ENCODE measurements at places on chromosomes 16 and 17.

- peak; percentile 57 for DNase-seq
Observed at GRCh38 chr17:71472809-71473789, 647.7 kb upstream of the SOX9 start.

GRCh38 chr17:50252781-50253180 is 21.5 kb upstream of the TMEM92 start:
- no peak for DNase-seq

GRCh38 chr17:19357761-19358160 is 4.8 kb downstream of the B9D1 start:
- DNase-seq = no peak

DNA sequence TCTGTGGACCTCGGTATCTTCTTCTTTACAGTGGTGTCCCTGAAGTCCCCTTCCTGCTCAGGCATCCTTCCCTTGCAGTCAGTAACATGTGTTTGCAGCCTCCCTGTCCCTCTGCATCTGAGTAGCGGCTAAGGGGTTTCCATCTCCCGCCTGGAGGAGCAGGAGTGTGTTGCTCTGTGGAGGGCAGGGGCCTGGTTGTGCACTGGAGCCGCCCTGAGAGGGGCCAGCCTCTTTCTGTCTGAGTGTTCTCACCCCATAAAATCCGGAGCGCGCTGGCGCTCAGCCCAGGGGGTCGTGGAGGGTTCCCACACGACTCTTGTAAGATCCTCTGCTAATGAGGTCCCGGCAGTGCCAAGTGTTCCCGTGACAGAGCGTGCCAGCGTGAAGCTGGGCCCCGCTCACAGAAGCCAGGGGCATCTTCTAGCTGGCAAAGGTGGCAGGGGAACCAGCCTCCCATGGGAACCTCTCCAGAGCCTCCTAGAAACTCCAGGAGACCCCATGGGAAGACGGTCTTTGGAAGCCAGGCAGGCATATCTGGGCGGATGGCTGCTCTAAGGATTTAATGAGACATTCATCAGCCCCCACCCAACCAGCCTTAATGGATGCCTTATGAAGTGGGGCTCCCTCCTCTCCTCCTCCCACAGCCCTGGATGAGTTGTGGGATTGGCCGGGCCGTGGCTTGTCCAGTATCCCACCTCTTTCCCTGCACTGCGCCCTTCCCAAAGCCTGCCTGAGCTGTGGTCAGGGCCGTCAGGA is 91.4 kb upstream of the GSE1 start:
- no peak for DNase-seq

GRCh38 chr17:68397108-68397536 is 60.2 kb downstream of the WIPI1 start:
- DNase-seq = no peak

All from iris pigment epithelial cell (primary cell).